ENCODE measurements at places on chromosomes 16 and 17. TPM values are rescaled to one million over a fixed set of nuclear protein-coding genes. Genes with fewer than 3 reads are reported as not detected.

DNA sequence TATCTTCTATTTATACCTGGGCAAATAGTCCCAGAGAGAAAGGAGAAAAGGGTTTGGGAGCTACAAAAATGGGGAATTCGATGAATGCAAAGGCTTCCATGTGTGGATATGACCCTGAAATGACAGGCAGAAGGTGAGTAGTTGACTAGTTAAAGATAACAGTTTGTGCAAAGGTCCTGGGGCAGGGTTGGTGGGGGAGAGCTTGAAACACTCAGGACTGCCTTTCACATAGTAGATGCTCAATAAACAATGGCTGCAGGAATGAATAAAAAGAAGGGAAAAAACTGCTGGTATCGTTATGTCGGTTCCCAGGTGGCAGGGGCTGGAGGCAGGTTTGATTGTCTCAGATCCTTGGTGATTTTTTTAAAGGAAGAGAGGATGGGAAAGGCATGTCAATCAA is 445.5 kb downstream of the HAPSTR1 start:
- DNase-seq = no peak

DNA sequence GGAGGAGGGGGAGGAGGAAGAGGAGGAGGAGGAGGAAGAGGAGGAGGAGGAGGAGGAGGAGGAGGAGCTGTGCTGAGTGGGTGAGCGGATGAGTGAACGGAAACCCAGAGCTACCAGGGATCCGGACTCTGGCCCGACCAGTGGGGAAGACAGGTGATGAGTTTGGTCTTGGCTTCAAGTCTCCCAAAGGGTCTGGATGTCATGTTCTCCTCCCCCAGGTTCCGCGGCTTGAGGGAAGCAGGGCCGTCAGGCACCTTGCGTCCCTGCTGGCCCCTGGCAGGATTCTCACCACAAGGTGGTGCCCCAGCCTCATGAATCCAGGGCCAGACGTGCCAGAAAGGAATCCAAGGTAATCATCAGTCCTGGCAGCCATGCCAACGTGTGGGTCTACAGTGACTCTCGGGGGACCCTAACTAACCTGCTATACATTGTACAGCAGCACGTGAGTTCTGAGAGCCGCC is 13.5 kb upstream of the ABAT start:
- DNase-seq = peak; percentile 19

DNA sequence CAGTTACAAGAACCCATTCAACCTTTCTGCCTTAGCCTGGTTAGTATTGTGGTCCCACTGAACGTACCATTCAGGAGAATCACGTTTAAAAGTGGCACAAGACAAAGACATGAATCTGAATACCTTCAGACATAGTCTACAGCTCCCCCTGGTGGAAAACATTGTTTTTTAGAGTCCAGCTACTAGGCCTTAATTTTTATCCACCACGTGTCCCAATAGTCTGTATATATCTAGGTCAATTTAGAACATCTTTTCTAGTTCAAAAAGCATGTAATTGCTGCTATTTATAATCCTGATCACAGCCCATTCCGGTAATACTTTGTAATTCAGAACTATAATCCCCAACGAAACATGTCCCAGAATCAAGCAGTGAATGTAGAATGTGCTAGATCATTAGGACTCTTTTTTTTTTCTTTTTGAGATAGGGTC is 13.7 kb upstream of the GUCY2D start:
- DNase-seq = peak; percentile 60

Gene RAP1GAP2
- polyA plus RNA-seq = 1.7 TPM

DNA sequence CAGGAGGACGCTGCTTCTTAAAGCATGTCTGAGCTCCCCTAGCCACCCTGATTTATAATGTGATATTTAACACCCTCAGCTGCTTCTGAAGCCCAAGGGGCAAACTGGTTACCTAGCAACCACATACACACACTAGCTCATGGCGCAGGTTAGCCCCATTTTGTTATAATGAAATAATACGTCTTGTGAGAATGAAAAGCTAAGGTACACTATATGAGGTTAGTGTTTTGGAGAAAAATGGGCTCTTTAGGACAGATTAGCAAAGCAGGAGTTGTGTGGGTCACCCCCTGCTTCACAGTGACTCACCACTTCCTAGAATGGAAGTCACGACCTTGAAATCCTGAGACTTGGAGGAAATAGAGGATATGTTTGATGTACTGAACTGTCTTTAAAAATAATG is 404.8 kb upstream of the HSBP1 start:
- peak; percentile 10 for DNase-seq

Gene PMP22
- polyA plus RNA-seq = 76.1 TPM

GRCh38 chr16:4489030-4489429 is 12.8 kb downstream of the HMOX2 start:
- DNase-seq = no peak

Gene TSPOAP1
- polyA plus RNA-seq = 50.7 TPM

Gene ENPP7
- 4.6 TPM for polyA plus RNA-seq

DNA sequence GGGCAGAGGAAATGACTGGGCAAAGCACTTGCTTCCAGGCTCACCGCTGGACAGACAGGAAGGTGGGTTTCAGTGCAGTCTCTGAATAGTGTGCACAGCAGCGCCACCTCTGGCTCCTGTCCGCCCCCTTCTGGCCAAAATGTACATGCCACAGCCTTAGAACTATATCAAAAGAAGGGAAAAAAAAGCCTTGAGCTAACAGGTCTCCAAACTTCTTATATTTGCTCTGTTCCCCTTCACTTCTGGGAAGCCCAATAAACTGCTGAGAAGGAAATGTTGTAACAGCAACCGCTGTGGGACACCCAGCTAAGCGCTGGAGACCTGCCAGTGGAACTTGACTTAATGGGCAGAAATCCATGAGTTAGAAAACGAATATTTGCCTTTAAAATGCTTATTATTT is 17.5 kb downstream of the COG7 start:
- no peak for DNase-seq

DNA sequence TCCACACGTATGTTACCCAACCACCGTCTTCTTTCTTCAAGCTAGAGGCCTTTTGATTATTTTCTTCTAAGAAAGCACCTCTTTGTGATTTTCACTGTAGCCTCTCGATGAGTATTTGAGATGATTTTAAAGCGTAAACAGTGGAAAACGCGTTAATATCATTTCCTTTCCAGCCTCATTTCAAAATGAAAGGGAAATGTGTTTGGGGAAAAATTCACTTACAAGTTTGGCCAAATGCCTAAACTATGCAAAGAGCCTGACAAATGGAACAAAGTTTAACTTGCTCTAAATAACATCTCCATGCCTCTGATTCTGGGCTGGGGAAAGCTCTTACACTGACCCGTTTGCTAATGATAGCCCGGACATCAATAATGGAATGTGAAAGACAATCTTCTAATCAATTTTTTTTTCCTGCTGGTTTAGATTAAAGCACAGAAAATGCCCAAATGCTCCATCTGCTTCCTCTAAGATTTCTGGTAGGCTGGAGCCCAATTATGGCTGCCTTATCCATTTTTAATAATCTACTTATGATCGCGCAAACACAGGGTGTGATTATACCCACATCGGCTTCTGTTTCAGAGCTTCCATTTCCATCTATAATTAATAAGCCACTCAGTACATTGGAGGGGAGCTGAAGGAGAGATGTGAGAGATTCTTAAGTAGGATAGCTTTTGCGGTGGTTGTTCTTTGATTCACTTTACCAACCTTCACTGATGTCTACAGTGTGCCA is 43.5 kb downstream of the HS3ST2 start:
- DNase-seq = no peak

- DNase-seq = no peak
These were observed 15.9 kb downstream of the IRX3 start for GRCh38 chr16:54270711-54271110.

DNA sequence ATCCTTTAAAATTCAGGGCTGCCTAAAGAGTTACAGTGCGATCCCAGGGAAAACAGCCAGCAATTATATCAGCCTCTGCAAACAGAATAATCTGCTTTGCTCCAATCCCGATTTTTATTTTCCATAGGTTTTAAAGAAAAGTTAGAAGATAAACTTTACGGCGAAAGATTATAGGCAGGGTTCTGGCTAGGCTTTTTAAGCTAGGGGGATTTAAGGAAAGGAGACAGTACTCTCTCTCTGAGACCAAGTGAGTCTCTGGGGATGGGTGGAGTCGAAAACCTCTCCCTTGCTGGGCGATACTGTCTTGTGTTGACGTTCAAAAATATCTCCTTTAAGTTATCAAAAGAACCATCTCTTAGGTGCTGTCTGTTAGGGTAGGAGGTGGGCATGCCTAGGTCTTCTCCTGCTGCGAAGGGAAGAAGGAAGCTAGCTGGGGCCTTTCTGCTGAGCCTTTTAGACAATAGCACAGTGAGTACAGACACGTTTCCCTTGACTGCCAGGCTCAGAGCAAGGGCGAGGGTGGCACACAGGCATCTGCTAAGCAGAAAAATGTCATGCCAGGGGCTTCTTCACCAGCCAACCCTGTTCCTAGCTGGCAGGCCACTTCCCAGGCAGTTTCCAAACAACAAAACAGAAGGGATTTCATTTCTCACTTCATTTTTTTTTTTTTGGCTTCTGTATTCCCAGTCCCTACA is 167.9 kb upstream of the MAF start:
- no peak for DNase-seq

Data from left renal pelvis (tissue), 4 donors.